Inflammatory macrophage treated with lipopolysaccharide for 4 hours (primary cell): ENCODE measurements at places on chromosomes 2 and 18.

DNA sequence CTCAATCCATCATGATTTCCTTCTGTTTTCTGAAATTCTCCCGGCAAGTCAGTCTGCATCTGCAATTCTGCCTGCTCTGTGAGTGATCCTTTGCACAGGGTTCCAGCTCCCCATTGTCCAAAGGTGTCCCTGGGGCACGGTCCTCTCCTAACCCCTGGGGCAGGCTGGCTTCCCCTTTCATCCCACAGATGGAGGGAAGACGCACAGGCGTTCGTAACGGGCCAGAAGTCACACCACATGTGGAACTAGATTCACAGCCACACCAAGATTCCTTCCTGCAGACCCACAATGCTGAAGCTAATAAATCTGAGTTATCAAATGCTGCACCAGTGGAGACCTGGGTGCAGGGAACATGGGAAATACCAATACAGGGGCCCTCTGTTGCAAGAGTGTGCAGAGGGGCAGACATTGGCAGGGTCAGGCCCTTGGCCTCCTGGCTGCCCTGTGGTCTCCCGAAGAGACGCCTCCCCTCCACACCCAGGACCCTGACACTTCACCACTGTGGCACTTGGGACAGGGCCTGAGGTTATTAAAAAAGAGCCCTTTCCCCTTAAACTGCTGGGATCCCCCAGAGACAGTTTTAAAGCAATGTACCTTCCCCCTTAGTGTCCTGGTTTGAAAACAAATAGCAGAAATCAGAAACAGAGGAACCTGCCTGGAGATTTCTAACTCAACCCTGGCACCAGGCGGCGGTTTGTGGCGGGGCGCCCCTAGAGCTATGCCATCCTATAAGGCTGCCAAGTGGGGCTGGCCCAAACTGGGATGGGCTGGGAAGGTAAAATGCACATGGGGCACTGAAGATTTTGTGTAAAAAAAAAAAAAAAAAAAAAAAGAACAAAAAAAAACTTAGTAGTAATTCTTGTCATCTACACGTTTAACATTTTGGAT lies 15.4 kb downstream of the ZNF516 start:
- no peak for DNase-seq

DNA sequence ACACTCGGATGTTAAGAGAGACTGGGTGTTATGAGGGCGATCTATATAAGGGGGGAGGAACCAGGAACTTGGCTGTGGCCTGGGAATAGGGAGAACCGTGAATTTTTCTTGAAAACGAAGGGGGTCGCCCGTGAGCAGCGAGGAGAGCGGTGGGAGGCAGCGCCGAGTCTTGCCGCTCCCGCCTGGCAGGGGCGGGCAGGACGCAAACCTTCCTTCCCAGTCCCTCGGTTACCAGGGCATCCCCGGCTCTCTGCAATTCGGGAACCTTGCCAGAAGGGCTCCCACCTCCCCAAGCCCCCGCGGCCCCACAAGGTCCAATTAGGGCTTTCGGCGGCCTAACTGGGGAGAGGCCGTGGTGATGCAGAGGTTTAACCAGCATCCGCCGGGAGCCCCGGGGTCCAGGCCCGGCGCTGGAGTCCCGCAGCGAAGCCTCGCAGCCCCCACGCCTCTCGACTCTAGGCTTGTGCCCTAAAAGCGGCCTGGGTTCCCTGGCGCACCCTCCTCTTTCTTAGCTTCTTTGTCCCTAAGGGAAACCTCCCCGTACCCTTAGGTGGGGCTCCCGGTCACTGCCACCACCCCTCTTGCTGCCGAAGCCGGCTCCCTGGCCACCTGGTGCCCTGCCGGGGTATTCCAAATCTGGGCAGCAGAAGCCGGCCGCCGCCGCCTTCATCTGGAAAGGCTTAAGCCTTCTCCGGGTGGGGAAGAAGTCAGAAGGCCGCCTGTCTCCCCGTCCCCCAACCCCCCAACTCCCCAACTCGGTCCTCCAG lies 680 bp upstream of the FHOD3 start:
- DNase-seq, result no peak

DNA sequence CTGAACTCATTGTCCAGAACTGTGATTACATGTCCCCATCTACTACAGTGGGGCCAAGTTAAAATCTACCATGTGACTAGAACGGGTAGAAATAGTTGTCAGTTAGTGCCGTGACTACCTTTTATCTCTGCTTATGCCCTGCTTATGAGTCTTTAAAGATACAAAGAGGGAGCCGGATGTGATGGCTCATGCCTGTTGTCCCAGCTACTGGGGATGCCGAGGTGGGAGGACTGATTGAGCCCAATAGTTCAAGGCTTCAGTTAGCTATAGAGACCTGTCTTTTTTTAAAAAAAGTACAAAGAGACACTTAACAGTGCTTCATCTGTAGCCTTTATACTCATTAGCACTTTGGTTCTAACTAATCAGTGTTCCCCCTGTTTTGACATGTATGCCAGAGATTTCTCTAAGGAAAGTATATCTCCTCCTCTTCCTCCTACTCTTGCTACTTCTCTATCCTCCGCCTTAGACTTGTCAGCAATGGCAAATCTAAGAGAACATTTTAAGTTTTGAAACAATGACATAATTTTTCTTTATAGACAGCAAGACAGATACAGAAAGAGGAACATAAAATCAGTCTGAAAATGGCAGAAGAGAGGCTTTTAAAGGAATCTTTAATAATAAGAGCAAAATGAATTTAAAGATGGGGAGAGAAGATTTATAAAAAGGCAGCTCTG lies 45.0 kb downstream of the NBEAL1 start:
- DNase-seq, result peak; percentile 76

DNA sequence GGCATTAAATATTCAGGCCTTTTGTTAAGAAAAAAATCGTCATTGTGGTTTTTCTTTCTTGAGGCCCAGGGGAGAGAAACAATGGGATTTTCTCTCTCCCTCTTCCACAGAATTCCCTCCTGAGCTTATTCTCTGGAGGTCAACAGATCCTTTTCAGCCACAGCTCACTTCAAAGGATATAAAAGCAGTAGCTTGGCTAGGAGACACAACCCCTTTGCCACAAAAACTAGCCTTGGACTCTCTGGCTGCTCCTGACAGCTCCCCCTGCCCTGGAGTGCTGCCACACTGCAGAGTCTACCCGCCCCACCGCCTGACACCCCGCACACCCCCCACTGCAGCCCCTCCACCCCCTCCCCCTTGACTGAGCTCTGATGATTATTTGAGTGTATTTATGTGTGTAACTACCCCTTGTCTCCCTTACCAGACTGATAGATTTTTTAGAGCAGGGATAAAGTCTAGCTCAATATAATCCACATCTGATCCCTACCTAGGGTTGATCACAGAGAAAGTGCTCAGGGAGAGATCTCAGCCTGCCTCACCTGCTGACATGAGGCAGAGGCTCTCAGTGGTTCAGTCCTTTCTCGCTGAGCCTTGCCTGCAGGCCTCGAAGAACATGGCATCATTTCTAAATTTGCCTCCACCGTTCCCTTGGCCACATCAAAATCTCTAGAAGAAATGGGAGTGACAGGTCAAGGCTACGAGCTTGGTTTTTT lies 132.2 kb upstream of the SP5 start:
- DNase-seq, result no peak

- peak; percentile 11 for DNase-seq
Measured at GRCh38 chr2:11155381-11156035, at the start of gene SLC66A3. TSS of gene SLC66A3 (plus strand) at chr2:11155467. CDS start at chr2:11155547, 80 bp downstream.

DNA sequence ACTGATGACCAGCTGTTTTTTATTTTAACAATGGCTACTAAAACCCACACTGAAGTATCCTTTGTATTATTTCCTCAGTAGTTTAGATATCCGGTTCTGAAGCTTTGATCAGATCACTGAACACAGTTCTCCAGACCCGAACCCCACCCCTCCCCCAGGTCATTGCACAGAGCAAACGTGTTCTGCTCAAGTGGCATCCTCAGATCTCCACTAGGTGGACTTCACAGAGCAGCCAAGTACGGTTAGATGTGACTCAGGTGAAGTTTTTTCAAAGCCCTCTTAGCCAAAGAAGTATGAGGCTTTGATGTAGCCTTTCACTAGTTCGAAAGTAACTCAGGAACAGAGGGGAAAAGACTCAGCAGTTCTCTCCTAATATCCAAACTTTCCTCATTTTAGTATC lies 142.7 kb upstream of the NRP2 start:
- DNase-seq, result no peak

GRCh38 chr18:44541781-44542180 lies 138.9 kb upstream of the SETBP1 start:
- DNase-seq, result no peak

DNA sequence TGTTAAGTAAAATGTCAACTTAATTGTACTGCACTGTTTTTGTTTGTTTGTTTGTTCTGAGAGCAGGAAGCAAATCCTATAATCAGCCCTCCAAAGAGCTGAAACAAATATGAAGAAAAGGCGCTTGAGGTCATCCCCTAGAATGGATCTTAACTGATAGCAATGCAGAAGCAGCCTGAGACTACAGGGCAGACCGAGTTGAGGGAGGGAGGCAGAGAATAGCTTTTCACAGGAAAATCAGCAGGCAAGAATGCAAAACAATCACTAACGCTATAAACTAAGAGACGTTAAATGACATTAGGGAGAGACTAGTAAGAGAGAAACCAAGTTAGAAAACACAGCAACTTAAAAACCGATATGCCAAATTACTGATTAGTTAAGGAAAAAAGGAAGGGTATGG lies 37.2 kb downstream of the GALNT1 start:
- no peak for DNase-seq

DNA sequence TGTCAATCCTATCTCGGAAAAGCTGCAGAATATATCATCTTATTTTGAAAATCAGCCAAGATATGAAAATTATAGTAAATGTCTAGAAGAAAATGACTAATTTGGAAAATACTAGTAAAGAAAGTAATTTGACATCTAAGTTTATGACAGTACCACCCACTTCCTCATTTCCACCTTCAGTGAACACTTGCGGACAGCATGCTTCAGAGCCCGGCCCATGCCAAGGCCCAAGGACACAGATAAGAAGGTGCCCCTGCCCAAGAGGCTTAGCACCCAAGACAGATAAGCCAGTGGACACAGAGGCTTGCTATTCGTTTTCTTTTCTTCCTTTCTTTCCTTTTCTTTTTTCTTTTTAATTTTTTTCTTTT lies 4.8 kb upstream of the KCNG2 start:
- DNase-seq, result peak; percentile 72

- DNase-seq, result no peak
Measured at GRCh38 chr2:4653991-4654390, 950.6 kb downstream of the DCDC2C start.

DNA sequence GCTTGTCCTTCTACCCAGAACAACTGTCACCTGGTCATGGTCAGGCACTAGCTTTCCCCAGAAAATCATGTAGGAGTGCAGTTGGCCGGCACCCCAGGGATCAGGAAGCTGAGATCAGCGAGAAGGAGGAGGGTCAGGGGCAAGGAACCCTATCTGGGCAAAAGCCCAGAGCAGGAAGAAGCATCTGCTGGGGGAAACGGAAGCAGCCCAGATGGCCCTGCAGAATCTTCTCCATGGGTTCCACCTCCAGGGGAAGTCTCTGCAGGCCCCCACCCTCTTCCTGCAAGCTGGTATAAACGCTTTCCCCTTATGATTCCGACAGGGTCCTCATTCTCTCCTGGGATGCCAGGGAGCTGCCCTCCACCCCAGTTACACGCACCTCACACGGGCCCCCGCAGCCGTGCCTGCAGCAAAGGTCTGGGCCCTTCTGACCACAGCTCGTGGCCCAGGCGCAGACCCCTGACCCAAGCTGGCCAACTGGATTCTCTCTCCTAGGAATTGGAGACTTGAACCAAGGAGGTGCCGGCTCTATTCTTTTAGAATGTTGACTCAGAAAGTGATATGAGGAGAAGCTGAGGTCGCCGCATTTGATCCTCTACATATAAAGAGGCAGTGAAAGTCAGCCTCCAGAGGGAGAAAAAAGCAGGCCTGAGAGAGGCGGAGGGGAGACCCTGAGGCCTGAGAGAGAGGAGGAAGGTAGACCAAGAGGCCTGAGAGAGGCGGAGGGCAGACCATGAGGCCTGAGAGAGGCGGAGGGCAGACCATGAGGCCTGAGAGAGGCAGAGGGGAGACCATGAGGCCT lies 71.0 kb downstream of the STPG4 start:
- DNase-seq, result peak; percentile 36

GRCh38 chr18:64244571-64244970 lies 95.7 kb upstream of the LINC00305 start:
- DNase-seq, result no peak

GRCh38 chr18:27685807-27686412 lies 491.0 kb downstream of the CDH2 start:
- DNase-seq, result peak; percentile 6

DNA sequence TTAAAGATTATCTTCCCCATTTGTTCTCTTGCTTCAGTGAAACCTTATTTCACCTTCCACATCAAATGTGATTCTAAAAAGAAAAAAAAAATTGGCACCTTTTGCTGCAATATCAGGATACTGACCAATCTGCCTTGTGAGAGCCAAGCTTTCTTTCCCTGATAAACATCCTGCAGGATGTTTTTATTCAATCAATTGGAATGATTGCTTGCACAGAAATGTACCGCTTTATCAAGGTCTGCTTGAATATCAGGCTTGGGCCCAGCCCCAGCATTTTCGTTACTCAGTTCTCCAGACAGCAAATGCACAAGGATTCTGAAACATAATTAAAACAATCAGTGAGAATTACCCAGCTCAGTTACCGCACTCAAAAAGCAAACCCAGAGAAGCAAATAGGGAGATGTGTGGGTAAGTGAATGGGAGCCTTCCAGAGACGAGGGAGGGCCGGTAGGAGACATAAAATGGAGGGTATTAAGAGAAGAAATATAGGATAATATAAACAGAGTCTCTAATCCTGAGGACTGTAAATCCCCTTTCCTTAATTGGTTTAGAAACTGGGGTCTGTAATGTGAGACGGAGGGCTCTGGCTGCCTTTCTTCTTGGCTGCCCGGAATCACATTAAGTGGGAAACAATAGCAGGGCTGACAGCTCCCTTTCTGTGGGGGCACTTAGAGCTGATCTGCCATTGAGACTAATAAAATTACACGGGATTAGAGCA lies 291.8 kb downstream of the ICOS start:
- DNase-seq, result no peak

DNA sequence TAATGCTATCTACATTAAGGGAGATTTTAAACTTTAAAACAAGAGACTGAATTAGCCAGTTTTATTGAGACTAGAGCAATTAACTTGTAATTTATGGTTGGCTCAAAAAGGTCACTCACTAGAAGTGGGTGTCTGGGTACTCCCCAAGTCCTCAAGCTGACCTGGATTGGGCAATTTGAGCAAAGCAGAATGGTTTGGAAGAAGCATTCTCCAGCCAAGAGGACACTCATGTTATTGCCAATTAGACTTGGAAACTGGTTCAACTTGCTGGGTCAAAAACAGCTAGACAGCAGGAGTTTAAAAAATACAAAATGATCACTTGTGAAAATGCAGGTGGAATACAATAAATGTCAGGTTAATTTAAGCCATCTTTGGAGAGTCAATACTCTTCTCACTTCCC lies 29.5 kb upstream of the MYO1B start:
- no peak for DNase-seq

- no peak for DNase-seq
Measured at GRCh38 chr2:141927536-141927935, 203.3 kb downstream of the LRP1B start.

GRCh38 chr2:183543222-183543621 lies 419.0 kb downstream of the NUP35 start:
- DNase-seq, result no peak
